H1 (cell line): ENCODE measurements at places on chromosomes 1 and 21.

GRCh38 chr1:228003461-228004330 lies 3.1 kb upstream of the WNT3A start:
- DNase-seq: no peak
- peaks cover 46% of the 10 kb centered on the region for H3K27me3 ChIP-seq
- no peak overlapping the region for H3K27ac ChIP-seq
- H3K4me1 ChIP-seq: peaks cover 19% of the 10 kb centered on the region

GRCh38 chr1:64864018-64864940 lies 102.1 kb downstream of the JAK1 start:
- no peak overlapping the region for H3K27ac ChIP-seq
- no peak overlapping the region for H3K4me3 ChIP-seq
- H3K27me3 ChIP-seq: no peaks in the 10 kb centered on the region
- H3K4me1 ChIP-seq: no peaks in the 10 kb centered on the region
- no peaks in the 10 kb centered on the region for H3K36me3 ChIP-seq

GRCh38 chr1:11780380-11781147 lies 18.6 kb downstream of the C1orf167 start:
- DNase-seq: no peak
- H3K4me1 ChIP-seq: peaks cover 8% of the 10 kb centered on the region
- H3K27ac ChIP-seq: no peak overlapping the region
- no peaks in the 10 kb centered on the region for H3K27me3 ChIP-seq
- H3K4me3 ChIP-seq: no peak overlapping the region

GRCh38 chr1:115544131-115544530 lies 97.6 kb upstream of the VANGL1 start:
- no peaks in the 10 kb centered on the region for H3K36me3 ChIP-seq
- DNase-seq: no peak
- H3K4me1 ChIP-seq: peaks cover 10% of the 10 kb centered on the region

DNA sequence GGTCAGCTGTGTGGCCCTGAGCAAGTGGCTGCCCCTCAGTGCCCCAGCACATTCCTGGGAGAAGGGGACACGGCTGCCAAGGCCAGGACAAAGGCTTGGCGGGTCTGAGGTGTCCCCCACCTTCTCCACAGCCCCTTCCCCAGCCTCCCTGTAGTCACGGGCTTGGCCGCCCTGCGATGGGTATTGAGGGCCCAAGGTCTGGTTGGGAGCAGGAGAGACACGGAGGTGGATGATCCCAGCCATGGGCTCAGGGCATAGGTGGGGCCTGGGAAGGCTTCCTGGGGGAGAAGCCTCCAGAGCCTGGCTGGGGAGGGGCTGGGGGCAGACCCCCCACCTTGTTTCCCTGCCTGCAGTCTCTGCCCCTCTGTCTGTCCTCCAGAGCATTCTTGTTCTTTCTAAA lies 27.0 kb downstream of the TTC39A start:
- DNase-seq: no peak
- H3K27me3 ChIP-seq: no peaks in the 10 kb centered on the region
- no peak overlapping the region for H3K4me3 ChIP-seq
- H3K4me1 ChIP-seq: 0 out of 2 replicates have a peak, but pooled peaks cover 2% of the 10 kb centered on the region
- H3K27ac ChIP-seq: no peak overlapping the region

DNA sequence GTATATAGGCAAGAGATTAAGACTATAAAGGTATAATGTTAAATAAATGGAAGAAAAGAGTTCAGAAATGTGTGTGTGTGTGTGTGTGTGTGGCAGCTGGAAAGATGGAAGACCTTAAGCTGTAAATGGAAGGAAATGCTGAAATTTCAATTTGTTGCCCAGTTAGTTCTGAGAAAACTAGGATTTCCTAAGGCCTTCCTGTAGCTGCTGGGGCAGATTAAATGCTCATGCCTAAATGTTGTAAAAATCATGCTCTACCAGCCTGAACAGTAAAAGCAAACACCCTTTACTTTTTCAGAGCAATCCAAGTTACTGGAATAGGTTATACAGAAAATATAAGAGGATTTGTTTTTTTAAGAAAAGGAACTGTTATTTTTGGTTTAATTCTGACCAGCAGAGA lies 8.3 kb downstream of the ADCY10 start:
- no peak overlapping the region for H3K27ac ChIP-seq
- H3K36me3 ChIP-seq: no peaks in the 10 kb centered on the region; the same call in 1 of the 2 replicates
- no peak overlapping the region for H3K4me3 ChIP-seq
- H3K4me1 ChIP-seq: peaks cover 5% of the 10 kb centered on the region; the same call in 1 of the 2 replicates
- no peak for DNase-seq
- H3K27me3 ChIP-seq: no peaks in the 10 kb centered on the region

GRCh38 chr1:115240297-115240696 lies 97.8 kb downstream of the NGF start:
- no peaks in the 10 kb centered on the region for H3K27me3 ChIP-seq
- no peaks in the 10 kb centered on the region for H3K4me1 ChIP-seq
- no peak overlapping the region for H3K4me3 ChIP-seq
- no peak overlapping the region for H3K27ac ChIP-seq
- no peak for DNase-seq
- no peaks in the 10 kb centered on the region for H3K36me3 ChIP-seq

DNA sequence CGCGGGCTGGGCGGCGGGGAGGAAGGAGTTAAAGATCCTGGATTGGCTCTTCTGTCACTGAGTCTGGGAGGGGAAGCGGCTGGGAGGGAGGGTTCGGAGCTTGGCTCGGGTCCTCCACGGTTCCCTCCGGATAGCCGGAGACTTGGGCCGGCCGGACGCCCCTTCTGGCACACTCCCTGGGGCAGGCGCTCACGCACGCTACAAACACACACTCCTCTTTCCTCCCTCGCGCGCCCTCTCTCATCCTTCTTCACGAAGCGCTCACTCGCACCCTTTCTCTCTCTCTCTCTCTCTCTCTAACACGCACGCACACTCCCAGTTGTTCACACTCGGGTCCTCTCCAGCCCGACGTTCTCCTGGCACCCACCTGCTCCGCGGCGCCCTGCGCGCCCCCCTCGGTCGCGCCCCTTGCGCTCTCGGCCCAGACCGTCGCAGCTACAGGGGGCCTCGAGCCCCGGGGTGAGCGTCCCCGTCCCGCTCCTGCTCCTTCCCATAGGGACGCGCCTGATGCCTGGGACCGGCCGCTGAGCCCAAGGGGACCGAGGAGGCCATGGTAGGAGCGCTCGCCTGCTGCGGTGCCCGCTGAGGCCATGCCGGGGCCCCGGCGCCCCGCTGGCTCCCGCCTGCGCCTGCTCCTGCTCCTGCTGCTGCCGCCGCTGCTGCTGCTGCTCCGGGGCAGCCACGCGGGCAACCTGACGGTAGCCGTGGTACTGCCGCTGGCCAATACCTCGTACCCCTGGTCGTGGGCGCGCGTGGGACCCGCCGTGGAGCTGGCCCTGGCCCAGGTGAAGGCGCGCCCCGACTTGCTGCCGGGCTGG lies at the start of gene NPR1:
TSS of gene NPR1 (plus strand) at position 170 of the 818 bp plus-strand sequence. CDS start at position 591, 421 bp downstream.
- peaks cover 8% of the 10 kb centered on the region for H3K4me1 ChIP-seq
- H3K27ac ChIP-seq: no peak within 1 kb of the TSS
- H3K27me3 ChIP-seq: no peaks in the 10 kb centered on the region
- no peak for DNase-seq
- H3K4me3 ChIP-seq: peak within 1 kb of the TSS; percentile 74

GRCh38 chr1:174964261-174964971 lies 35.3 kb upstream of the CACYBP start:
- no peaks in the 10 kb centered on the region for H3K27me3 ChIP-seq
- H3K36me3 ChIP-seq: peaks cover 7% of the 10 kb centered on the region
- no peak overlapping the region for H3K27ac ChIP-seq
- H3K4me1 ChIP-seq: no peaks in the 10 kb centered on the region
- no peak for DNase-seq
- no peak overlapping the region for H3K4me3 ChIP-seq

DNA sequence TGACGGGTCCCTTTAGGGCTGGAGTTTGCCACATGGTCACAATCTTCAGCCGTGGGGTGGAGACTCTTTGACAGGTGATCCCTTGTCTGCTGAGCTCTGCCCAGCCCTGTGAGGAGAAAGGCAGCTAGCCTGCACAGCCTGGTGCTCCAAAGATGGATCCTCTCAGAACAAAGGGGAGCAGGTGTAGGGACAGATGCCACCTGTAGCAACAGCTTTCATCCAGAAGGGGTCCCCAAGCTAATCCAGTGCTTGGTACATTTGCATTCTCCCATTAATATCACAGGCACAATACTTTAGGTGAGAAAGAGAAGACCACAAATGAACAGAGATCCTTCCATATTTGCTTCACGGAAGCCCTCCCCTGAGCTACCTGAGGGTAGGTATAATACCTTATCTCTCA lies 93.2 kb downstream of the CCDC185 start:
- H3K4me3 ChIP-seq: no peak overlapping the region
- H3K4me1 ChIP-seq: peaks cover 2% of the 10 kb centered on the region; the same call in 1 of the 2 replicates
- H3K36me3 ChIP-seq: no peaks in the 10 kb centered on the region
- H3K27me3 ChIP-seq: 0 out of 2 replicates have a peak, but pooled peaks cover 2% of the 10 kb centered on the region
- H3K27ac ChIP-seq: no peak overlapping the region
- no peak for DNase-seq

- H3K4me3 ChIP-seq: no peak overlapping the region
- H3K27me3 ChIP-seq: no peaks in the 10 kb centered on the region
Measured at GRCh38 chr1:32861904-32862695, 8.6 kb downstream of the FNDC5 start.

- no peaks in the 10 kb centered on the region for H3K27me3 ChIP-seq
- H3K27ac ChIP-seq: no peak overlapping the region
- H3K4me1 ChIP-seq: 0 out of 2 replicates have a peak, but pooled peaks cover 3% of the 10 kb centered on the region
- no peak overlapping the region for H3K4me3 ChIP-seq
- DNase-seq: no peak
Measured at GRCh38 chr1:8597455-8597854, 220.0 kb downstream of the RERE start.

DNA sequence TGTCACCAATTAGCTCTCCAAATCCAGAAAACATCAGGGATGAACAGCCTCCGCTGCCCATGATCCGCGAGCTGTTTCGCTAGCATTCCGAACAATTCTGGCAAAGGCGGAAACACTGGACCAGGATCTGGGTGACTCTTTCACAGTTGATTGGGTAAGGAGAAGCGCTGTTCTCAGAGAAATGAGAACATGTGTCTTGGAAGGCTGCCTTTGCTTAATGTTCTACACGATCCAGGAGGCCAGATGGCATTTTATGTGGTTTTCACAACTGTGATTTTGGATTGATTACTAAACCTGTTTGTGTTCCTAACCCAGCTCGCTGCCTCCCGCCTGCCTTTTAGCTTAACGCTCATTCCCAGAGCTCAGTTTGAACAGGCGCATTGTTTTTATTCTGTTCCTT lies 144.0 kb downstream of the KIF26B start:
- H3K4me3 ChIP-seq: no peak overlapping the region
- no peaks in the 10 kb centered on the region for H3K4me1 ChIP-seq
- H3K27ac ChIP-seq: no peak overlapping the region
- H3K36me3 ChIP-seq: no peaks in the 10 kb centered on the region
- no peak for DNase-seq

DNA sequence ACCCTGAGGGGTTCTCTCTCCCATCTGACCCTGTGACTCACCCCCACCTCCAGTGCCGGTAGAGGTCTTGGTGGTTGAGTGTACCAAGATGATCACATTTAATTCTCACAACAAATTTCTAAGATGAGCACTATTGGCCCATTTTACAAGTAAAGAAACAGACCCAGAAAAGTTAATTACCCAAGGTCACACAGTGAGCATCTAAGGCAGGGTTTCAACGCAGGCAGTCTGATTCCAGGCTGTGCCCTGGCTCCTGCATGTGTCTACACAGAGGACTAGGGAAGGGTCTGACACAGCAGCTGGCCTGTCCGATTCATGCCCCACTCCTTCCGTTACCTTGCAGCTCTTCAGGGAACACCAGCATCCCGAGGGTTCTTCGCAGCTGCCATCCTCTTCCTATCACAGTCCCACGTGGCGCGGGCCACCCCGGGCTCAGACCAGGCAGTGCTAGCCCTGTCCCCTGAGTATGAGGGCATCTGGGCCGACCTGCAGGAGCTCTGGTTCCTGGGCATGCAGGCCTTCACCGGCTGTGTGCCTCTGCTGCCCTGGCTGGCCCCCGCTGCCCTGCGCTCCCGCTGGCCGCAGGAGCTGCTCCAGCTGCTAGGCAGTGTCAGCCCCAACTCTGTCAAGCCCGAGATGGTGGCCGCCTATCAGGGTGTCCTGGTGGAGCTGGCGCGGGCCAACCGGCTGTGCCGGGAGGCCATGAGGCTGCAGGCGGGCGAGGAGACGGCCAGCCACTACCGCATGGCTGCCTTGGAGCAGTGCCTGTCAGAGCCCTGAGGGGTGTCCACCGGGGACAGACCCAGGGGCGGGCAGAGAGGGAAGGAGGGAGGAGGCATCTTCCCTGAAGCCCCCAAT lies 7.5 kb downstream of the NCDN start:
- peaks cover 14% of the 10 kb centered on the region for H3K36me3 ChIP-seq
- H3K27ac ChIP-seq: no peak overlapping the region
- H3K27me3 ChIP-seq: peaks cover 2% of the 10 kb centered on the region
- no peaks in the 10 kb centered on the region for H3K4me1 ChIP-seq
- H3K4me3 ChIP-seq: no peak overlapping the region

GRCh38 chr1:156927215-156928042 lies 7.0 kb downstream of the LRRC71 start:
- H3K27ac ChIP-seq: no peak overlapping the region
- peaks cover 71% of the 10 kb centered on the region for H3K27me3 ChIP-seq
- peak; percentile 90 for DNase-seq
- H3K36me3 ChIP-seq: no peaks in the 10 kb centered on the region
- H3K4me1 ChIP-seq: peaks cover 7% of the 10 kb centered on the region; the same call in 1 of the 2 replicates
